ENCODE measurements at places on chromosomes 16 and 17. TPM values are rescaled to one million over a fixed set of nuclear protein-coding genes. Genes with fewer than 3 reads are reported as not detected.

OR1A1 gene
- total RNA-seq: not detected

NOXO1 gene
- 0.38 TPM for total RNA-seq

OTOA gene
- total RNA-seq: 0.38 TPM

HLF gene
- 7.7 TPM for total RNA-seq

VMO1 gene
- not detected for total RNA-seq

ABCC6 gene
- 0.29 TPM for total RNA-seq

KRTAP2-2 gene
- total RNA-seq: not detected

AIPL1 gene
- not detected for total RNA-seq

CFAP20 gene
- 32.2 TPM for total RNA-seq

GAS2L2 gene
- not detected for total RNA-seq
